Activated CD8-positive, alpha-beta memory T cell treated with anti-CD3 and anti-CD28 coated beads for 1 hour (primary cell): ENCODE measurements at places on chromosomes 1 and 21.
A peak's percentile ranks its signal among the peaks of the same experiment; 100 is the strongest.

DNA sequence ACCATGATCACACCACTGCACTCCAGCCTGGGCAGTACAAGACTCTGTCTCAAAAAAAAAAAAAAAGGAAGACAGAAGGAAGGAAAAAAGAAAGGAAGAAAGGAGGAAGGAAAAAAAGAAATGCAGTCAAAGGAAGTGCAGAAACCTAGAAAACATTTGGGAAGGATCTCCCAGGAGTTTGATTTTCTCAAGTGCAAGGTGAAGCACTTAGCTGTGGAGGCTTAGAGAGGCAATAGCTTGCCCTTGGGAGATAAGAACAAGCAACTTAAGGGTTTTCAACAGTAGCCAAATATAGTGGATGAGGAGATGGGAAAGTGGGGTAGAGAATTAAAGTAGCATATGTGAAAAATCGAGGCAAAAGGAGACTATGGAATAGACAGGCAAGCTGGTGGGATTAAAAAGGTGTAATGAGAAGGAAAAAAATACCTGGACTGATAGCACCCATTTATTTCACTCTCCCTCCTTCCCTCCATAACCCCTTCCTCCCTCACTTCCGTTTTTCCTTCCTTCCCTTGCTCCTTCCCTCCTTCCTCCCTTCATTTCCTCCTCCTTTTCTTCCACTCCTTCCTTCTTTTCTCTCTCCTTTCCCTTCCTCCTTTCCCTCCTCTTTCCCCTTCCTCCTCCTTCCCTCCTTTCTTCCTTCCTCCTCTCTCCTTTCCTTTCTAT, 6.8 kb upstream of the FAM89A start:
- DNase-seq: no peak

GRCh38 chr1:172662464-172663109, 3.7 kb downstream of the FASLG start:
- DNase-seq: peak; percentile 76

DNA sequence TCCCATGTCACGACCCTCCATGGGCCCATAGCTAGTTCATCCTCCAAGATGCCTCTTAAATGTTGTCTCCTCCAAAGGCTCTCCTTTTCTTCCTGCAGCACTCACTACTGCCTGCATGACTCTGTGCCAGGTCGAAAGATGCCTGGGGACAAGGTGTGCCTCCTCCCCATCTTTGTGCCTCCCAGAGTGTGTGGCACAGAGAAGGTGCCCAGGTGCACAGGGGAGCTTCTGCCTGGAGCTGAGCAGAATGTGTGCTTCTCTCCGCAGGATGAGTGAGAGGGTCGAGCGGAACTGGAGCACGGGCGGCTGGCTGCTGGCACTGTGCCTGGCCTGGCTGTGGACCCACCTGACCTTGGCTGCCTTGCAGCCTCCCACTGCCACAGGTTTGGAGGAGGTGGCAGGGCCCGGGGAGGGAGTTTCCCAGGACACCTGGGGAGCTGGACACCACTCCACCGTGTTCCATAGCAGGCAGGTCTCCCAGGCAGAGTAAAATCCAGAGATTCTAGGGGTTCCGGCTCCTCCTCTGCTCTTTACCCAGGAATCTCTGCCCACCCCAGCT, 6.9 kb upstream of the PPM1J start:
- no peak for DNase-seq

- DNase-seq: no peak
These were observed 316.0 kb upstream of the ADGRL4 start for GRCh38 chr1:79322511-79323027.
